Pons (tissue), 1 donor: ENCODE measurements at places on chromosomes 16 and 17.

- peak; percentile 51 for DNase-seq
Measured at GRCh38 chr17:57097832-57098421, 12.9 kb downstream of the AKAP1 start.

DNA sequence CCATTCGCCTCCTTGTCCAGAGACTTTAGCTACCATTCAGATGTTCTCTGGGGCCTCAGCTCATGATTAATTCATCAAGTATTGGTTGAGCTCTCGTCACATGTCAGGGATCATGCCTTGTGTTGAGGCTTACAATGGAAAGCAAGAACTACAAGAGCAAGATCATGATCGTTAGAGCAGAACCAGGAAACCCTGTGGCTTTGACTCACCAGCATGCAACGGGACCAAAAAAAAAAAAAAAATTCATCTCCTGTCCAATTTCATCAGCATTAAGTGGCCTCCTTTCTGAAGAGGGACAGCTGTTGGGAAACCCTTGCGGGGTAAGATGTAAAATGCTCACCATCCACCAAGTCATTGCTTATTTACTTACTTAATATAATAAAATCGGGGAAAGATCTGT lies 12.1 kb upstream of the USP10 start:
- no peak for DNase-seq

DNA sequence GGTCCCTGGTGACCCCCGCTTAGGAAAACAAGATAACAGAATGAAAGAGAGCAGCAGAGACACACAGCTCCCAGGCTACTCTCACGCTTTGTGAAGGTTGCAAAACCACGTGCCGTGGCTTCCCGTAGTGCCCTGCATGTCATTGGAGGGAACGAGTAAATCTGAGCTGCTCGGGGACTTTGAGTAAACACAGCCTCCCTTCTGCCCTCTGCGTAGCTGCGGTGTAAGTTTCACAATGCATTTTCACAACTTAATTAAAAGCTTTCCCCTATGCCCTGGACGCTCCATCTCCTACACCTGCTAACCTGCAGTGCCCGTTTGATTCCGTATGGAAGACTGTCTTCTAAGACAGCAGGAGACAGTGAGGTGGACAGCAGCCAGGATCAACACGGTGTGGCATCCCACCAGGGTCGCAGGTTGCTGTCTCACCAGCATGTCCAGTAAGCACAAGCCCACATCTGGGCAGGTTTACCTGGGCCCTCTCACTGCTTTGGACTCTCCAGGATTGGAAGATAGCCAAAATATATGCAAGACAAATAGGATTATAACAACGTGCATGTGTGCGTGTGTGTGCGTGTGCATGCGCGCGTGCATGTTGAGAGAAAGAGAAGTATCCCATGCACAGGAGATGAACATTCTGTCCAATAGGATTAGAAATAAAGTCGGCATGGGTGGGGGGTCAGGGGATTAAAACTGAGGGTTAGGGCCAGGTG lies 116.4 kb upstream of the RCVRN start:
- no peak for DNase-seq

GRCh38 chr17:68591583-68591982 lies 9.6 kb downstream of the FAM20A start:
- no peak for DNase-seq

DNA sequence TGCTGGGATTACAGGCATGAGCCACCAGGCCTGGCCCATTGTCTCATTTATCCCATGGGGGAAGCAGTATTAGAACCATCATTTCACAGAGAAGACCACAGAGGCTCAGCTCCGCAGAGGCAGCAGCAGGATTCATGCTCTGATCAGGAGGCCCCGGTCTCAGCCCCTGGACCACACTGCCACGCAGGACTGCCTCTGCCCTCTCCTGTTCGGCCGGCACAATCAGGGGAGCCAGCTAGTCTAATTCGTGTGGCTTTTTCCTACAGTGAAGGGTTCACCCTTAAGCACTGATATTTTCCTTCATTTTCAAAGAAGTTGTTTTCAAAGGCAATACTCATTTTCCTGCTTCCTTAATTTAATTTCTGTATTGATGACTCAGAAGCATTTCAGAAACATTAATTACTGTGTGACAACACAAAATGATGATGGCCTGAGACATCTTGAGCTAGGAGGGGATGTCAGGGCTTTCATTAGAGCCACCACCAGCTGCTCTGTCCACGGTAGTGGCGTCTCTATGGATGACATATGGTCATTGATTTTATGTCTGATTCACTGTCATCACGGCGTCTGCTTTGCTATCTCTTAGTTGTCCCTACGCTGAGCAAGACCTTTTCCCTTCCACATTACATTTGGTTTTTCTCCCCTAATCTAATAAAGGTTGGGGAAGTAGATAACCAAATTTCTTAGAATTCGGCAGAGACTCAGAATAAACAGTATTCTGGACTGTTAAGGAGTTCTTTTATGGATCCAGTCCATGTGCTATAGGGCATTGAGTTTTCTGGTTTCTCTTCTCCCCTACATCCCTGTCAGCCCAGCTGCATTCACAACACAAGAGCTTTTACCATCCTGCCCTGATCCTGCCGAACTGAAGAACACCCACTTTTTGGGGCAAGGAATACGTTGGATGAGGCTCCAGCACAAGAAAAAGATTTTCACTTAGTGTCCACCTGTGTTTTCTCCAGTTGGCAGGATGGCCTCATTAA lies 314.0 kb downstream of the SLC39A11 start:
- no peak for DNase-seq

DNA sequence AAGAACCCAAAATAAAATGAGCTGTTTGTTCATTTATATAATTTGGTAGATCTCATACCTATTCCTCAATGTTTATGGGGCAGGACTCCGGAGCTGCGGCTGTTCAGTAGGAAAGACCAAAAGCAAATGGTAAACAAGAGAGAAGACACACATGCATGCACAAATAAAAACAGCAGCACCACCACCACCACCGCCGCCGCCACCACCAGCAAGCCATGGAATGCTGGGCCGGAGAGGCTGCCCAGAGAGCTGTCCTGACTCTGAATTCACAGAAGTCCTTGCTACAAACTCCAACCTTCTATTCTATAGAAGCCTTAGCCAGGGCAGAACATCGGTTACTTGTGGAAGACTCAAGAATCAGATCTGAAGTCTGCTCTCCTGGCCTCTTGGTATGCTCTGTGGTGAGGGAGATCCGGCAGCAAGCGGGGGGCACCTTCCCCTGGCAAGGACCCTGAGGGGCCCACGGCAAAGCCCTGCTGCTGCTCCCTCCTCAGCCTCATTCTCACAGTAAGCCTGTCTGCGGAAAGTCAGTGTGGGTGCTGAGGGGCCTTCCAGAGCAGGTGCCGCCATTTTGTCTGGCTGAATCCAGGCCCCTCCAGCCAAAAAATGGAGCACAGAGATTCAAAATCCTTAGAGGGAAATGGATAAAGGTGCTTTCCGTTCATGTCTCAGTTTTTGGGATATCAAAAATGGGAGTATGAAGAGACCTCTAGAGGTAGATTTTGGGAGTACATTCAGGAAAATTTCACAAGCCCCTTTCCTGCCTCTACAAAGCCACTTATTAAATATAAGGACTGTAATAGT lies 6.4 kb upstream of the FOXJ1 start:
- no peak for DNase-seq

DNA sequence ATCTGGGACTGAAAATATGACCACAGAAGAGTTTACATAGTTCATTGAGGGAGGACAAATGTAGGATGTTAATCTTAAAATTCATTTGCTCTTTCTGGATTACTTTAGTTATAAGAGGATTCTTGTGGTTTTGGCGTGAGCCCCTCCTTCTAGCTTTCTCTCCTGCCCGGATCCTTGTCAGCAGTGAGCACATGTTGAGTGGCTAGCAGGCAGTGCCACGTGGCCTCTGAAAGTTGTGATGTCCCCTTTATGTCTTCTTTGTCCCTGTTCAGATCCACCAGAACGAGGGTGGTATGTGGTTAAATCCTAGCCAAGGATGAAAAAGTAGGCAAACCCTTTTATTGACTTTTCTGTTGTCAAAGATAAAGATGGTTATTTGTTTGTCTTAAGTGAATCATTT lies 83.8 kb downstream of the GNAO1 start:
- DNase-seq, result no peak

GRCh38 chr16:48157302-48157701 lies 1.5 kb upstream of the ABCC12 start:
- DNase-seq, result no peak

- peak; percentile 44 for DNase-seq
Measured at GRCh38 chr17:41322094-41322902, 6.8 kb upstream of the KRTAP17-1 start.
